ENCODE measurements at places on chromosomes 3 and 15.

GRCh38 chr3:139797724-139798343 is 120.1 kb upstream of the NMNAT3 start:
- no peak for DNase-seq

DNA sequence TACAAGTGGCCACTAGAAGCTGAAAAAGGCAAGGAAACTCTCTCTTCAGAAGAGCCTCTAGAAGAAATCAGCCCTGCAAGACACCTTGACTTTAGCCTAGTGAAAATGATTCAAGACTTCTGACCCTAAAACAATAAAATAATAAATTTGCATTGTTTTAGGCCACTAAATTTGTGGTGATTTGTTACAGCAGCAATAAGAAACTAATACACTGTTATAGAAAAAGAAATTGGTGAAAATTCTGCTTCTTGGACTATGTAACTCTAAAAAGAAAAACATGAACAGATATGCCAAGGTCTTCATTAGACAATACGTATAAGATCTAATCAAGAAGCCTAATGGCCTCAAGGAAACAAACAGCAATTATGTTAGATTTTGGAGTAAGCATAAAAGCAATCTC is 36.1 kb downstream of the EXD1 start:
- no peak for DNase-seq

GRCh38 chr3:59968513-59969045 is 918.8 kb upstream of the CFAP20DC start:
- DNase-seq = no peak

GRCh38 chr3:108133858-108134554 is 43.2 kb upstream of the CD47 start:
- DNase-seq = no peak

DNA sequence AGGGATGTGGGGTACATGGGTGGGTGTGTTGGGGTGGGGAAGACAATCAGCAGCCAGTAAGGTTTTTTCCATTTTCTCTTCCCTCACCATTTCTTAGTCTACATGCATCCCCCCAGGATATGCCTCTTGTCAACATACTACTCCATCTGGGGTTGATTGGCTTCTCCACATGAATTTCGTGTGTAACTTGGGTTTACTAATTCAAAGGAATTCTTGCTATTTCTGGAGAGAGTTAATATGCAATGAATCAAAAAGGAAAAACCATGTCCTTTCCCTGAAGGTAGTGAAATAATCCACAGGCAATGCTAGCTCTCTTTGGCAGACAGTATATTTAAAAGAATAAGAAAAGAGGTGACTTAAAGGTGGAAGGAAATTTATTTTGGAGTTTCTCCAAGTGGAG is 198.4 kb downstream of the EBLN2 start:
- no peak for DNase-seq

GRCh38 chr3:196774191-196774820 is 34.6 kb downstream of the PAK2 start:
- DNase-seq = no peak

- DNase-seq = no peak
Observed at GRCh38 chr3:127697551-127698240, 24.9 kb downstream of the ABTB1 start.

- DNase-seq = no peak
Observed at GRCh38 chr3:127043041-127043641, 60.2 kb downstream of the PLXNA1 start.
